ENCODE measurements at places on chromosomes 7 and 10.

DNA sequence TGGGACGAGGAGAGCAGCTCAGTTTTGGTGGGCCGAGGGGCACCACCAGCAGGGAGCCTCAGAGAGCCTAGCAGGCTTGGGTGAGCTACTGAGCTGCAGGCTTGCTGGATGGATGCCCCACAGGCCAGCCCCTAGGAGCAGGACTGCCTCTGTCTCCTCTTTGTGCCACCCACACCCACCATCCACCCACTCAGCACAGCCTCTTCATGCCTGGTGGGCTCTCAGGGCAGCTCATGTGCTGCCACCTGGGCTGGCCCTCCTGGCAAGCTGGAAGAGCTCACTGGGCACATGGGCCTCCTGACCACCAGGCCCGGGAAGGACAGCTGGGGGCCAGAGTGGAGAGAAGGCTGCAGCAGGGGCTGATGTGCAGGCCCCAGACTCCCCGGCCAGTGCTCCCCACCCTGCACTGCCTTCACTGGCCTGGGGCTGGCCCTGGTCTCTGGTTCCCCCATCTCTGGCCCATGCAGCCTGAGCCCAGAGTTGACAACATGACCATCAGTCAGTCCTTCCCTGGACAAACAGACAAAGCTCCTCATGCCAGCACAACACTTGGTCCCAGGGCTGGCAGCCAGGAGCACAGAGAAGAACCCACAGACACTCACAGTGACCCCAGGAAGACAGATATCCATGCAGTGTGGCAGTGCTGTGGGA, 8.2 kb downstream of the RASGEF1A start:
- DNase-seq = no peak

GRCh38 chr7:35992436-35992835, 160.6 kb upstream of the EEPD1 start:
- DNase-seq = no peak

DNA sequence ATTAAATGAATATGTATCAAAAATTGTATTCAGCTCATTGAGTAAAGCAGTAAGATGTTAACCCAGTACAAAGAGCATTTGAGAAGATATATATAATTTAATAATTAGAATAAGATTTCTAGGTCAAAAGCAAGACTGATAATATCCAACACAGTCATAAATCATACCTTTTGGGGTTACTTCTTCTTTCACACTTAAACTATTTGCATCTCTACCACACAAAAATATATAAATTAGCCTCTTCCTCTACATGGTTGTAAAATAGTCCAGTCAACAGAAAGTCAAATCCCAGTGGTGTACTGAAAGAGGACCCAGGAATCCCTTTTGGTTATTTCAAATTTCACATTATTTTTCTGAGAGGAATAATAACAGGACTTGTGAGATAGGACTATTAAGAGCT, 204.6 kb upstream of the INHBA start:
- DNase-seq = no peak

DNA sequence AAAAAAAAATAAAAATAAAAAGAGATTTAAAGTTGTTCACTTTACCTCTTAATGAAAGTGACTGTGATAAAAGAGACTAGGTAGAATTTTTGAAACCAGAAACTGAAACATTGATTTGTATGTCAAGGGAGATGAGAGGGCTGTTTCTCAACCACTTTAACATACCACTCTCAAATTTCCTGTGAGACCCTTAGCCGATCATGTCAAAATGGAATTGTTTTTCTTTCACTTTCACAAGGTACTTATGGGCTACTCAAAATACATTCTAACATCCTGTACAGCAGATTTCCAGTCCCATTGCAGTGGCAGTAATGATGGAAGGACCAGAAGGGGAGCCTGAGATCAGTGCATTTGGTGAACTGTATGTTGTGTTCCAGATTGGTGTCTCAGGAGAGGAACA, 261.2 kb downstream of the PPP1R3A start:
- no peak for DNase-seq

DNA sequence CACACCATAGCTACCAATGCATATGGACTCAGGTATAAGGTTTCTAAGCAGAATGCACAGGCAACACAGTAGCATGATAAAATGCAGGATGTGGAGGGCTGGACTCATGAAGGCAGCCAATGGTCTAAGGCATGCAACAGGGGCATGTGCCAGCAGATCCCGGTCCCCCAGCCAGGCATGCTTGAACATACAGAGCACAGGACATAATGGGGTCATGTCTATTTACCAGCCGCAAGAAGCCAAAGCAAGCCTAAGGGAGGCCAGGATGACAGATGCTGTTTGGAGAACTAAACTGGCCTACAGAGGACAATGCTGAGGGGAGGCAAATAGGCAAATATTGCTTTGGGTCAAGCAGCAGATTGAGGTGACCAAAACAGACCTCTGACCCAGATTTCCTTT, 60.0 kb upstream of the PDLIM1 start:
- DNase-seq = no peak

DNA sequence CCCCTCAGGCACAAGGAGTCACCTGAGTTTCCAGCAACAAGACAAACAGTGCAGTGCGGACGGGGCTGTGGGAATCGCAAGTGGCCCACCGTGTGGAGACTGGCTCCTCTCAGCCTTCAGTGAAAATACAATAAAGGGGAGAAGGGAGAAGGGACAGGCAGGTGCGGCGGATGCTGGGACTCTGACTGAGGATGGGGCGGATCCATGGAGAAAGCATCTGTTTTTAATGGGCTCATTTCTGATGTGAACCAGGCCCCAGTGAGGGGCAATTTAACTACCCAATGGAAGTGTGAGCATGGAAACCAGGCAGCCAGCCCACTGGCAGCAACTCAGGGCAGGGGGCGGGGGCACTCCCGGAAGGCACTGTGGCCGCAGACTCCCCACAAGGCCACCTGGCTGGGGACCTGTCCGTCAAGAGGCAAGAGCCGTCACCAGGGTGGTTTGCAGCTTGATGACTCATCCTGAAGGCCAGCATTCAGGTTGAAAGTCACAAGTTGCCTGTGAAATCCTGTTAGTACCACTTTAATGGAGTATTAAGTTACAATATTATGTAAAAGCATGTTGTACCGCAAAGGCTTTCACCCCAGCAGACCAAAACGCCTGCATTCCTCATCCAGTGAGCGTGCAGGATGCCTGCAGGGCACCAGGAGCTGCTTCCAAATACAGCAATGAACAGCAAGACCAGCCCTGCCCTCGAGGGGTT, 476.4 kb downstream of the PTPRN2 start:
- DNase-seq = no peak

DNA sequence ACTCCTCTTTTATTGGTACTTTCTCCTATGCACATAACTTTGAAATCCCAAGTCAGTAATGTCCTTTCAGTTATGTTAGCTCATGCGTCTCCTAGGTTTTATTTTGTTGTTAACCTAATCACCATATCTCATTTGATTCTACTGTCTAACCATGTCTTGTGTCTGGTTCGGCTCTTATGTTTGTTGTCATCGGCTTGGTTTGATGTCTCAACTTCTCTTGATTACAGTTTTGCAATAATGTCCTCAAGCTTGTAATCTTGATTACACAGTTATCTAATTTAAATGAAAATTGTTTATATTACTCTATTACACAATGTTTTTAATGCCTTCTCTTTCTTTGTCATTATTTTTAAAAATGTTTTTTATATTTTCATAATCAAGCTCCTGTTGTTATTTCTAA, 35.9 kb upstream of the SEMA3A start:
- no peak for DNase-seq

GRCh38 chr10:25501912-25502311, 327.1 kb downstream of the GPR158 start:
- no peak for DNase-seq

DNA sequence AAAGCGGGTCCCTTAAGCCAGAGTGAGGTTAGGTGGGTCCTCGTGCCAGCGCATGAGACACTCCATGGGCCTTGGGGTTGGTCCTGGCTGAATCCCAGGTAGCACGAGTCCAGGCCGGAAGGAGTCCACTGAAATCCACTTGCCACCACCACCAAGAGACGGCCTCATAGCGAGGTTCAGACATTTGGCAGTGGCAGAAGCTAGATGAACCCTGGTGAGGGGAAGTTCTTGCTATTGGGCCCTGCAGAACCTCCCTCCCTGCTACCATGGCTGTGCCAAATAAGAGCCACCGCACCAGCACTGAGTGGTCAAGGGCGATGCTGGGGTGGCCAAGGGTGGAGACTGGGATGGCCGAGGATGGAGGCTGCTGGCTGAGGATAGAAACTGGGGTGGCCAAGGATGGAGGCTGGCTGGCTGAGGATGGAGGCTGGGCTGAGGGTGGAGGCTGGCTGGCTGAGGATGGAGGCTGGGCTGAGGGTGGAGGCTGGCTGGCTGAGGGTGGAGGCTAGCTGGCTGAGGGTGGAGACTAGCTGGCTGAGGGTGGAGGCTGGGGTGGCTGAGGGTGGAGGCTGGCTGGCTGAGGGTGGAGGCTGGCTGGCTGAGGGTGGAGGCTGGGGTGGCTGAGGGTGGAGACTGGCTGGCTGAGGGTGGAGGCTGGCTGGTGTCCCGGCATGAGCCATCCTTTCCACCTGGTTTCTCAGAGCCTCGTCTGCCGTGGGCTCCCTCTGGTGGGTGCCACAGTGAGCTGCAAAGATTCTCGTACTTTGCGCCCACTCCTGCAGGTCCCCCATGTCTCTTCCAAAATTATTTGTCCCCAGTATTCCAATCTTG, 88.2 kb downstream of the ELFN1 start:
- DNase-seq = peak; percentile 16

GRCh38 chr7:938546-939185, 15.8 kb downstream of the ADAP1 start:
- no peak for DNase-seq

DNA sequence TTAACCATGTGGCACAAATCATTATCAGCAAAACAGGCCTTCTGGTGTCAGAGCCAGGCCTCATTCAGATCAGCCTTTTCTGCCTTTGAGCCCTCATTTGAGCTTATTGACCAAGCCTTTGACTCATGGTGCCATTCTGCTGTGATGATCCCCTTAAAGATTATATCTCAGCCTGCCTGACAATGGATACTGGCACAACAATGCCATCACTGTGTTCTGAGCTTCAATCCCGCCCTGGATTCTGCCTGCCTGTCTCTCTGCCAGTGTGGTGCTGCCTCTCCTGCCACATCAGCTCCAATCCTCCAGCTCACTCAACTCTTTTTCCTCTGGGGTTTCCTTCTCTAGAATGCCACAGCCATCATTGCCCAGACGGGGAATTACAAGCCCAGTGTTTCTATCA, 52.6 kb downstream of the SRI start:
- DNase-seq = no peak

- no peak for DNase-seq
Observed at GRCh38 chr10:55630491-55631056, 730.5 kb downstream of the ZWINT start.

GRCh38 chr7:153017223-153017622, 257.7 kb downstream of the ACTR3B start:
- no peak for DNase-seq

DNA sequence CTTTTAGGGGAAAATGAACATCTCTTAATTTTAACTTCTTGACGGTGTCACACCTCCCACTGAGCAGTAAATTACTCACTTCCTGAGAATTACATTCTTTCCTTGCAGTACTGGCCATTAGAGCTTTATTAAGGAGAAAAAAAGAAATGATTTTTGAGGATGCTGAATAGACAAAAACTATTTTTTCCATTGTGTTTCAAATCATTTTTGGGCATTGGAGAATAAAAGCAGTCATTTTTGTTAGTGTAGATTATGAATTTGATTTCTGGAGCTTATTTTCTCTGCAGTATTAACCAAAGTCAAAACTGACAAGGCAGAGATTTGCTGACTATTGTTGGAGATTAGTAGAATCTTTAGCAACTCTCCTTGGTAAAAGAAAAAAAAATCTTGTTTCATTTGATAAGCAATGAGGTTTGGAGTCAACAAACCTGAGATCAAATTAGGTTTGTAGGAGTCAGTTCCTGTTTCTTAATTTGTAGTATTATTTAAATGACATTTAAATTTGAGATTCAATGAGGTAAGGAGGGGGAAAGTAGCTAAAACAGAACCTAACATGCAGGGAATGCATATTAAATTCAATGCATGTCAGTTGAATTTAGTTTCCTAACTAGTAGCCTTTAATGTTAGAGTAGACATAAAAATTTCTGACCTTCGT, 70.6 kb downstream of the AP3M1 start:
- DNase-seq = no peak

- DNase-seq = no peak
Observed at GRCh38 chr7:36965625-36966024, 241.3 kb upstream of the AOAH start.

- DNase-seq = no peak
Observed at GRCh38 chr10:110355922-110356627, 51.4 kb upstream of the SMNDC1 start.

DNA sequence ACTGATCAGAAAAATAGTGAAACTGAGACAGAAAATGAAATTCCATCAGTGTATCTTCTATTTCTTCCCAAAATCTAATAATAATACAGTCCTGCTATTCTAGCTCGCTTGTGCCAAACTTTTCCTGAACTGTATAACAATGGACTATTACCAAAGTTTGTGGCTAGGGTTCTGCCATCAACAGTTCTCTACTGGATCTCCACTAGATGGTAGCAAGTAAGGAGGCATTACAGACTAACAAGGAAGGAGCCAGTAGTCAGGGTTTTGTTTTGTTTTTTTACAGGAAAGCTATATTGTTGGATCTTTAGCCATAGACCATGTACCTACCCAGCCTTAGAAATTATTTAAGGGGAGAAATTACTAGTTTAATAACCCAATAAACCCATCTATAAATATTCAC, 10.8 kb downstream of the MTERF1 start:
- DNase-seq = no peak

DNA sequence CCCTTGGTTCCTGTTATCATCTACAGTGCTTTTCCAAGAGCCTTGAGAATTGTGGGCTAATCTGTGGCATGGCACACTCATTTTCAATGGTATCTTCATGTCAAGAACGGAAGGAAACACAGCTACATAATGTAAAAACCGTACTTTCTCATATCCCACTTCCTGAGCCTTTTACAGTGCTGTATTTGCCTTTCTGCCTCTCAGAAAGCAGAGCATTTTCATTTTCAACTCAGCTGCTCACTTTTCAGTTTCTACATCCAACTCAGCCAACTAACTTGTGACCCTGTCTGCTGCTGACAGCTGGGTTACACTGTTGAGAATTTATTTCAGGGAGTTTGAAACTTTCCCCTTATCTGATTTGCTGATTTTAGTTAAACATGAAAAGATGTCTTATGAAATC, 875.8 kb upstream of the KCND2 start:
- DNase-seq = no peak

GRCh38 chr7:95628831-95629439, 32.6 kb upstream of the PDK4 start:
- DNase-seq = no peak

Measured in activated T-cell treated with anti-CD3 and anti-CD28 coated beads for 4 hours (primary cell).